ENCODE measurements at places on chromosomes 7 and 10.

DNA sequence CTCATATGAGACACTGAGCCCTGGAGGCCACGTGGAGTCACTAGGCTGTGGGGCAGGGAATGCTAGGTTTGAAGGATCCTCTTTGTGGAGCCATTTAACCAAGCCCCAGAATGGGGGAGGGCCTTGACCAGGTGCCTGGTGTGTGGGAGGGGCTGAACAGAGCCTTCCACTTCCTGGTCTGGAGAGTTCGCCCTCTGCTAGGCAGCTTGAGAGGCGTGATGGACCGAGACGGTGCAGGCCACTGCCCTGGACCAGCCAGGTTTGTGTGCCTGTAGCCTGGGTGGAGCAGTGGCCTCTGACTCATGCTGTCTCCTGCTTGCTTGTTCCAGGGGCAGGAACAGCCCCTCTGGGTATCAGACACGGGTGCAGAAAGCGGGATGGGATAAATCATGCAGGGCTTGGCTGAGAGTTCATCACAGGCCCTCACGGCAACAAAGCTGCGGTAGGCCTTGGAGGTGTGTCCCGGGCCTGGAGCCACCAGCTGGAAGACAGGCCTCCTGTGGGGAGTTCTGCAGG lies 27.4 kb downstream of the ADAMTS14 start:
- no peak for DNase-seq

- peak; percentile 17 for DNase-seq
These were observed 22.7 kb downstream of the CISD1 start for GRCh38 chr10:58291538-58292174.

DNA sequence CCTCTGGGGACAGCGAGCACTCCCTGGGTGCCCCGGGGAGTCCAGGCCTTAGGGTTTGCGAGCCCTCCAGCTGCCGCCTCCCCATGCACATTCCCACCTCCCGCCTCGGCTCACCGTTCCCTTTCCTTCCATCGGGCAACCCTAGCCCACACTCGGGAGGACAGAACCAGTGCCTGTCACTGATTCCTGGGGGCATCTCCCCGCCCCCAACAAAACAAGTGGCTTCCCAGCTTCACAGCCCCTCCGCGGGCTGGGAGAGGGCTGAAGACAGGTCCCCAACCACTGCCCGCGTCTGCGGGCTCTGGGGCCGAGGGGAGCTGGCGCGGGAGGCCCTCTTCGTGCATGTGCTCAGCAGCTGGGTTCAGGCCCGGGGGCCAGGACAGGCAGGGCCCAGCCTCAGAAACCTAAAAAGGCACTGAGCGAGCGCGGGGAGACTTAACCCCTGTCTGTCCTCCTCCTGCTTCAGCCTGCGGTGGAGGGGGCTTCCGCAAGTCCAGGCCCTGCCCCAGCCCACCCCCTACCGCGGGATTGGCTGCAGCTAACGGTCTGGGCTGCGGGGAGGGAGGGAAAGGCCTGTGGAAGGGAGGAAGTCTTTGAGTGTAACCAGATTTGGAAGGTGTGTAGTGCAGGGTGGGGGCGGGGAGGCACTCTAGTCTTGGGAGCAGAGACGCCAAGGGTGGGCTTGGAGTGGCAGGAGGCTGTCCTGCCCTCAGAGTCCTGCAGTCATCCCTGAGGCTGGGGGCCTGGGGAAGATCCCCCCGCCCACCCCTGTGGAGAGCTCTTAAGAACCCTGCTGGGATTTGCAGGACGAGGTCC lies 1.2 kb downstream of the FLNC start:
- DNase-seq, result peak; percentile 96

DNA sequence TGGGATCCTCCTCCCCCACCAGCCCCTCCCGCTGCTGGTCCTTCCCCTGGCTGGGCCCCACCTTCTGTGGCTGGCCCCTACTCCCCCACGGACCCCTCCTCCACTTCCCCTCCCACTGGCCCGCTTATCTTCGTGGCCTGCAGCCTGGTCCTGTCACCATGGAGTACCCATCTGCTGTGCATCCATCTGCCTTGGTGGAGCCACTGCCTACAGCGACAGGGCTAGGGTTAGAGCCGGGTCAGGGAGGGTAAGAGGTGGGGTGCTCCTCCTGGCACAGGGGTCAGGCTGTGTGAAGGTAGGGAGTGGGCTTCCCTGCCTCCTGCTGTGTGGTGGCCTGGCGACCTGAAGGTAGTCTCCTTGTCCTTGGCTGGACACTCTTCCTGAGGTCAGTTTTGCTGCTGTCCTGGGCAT lies 5.2 kb downstream of the ADCY1 start:
- peak; percentile 85 for DNase-seq

DNA sequence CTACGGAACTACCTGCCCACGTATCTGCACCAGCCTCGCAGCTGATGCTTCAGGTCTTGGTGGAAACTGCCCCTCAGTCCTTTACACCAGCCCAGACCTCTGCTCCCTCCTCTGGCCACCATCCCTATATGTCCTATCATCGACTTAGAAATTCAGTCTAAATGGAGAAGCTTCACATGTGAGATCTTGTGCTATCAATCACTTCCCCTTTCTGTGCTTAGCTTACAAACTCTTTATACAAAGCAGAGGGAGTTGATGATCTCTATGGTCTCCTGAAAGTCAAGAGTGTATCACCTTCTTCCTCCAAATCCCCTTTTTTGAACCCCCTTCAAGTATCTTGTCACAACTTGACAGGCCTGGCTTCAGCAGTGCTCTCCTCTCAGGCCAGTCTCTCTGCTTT lies 30.7 kb downstream of the ZNF777 start:
- DNase-seq, result no peak

GRCh38 chr7:115233809-115234208 lies 311.9 kb downstream of the MDFIC start:
- DNase-seq, result peak; percentile 92

GRCh38 chr7:54985426-54986330 lies 33.1 kb upstream of the EGFR start:
- DNase-seq, result no peak

DNA sequence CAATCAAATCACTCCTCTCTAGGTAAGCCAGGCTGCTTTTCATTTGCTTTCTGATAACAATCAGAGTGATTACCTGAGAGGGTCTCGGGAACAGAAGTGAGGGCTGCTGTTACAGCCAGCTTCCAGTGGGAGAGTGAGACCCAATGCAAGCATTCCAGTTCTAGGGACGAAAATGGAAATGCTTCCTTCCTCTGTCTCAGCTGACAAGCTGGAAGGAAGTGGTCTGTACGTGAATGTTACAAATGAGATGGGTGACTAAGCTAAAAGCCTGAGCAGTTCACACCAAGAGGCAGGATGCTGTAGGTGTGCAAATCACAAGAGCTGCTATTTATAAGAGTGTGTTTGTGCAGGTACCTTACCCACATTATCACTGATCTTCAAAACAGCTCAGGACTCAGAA lies 772.4 kb downstream of the GRID1 start:
- no peak for DNase-seq

GRCh38 chr7:89042940-89043339 lies 247.4 kb upstream of the TEX47 start:
- no peak for DNase-seq

DNA sequence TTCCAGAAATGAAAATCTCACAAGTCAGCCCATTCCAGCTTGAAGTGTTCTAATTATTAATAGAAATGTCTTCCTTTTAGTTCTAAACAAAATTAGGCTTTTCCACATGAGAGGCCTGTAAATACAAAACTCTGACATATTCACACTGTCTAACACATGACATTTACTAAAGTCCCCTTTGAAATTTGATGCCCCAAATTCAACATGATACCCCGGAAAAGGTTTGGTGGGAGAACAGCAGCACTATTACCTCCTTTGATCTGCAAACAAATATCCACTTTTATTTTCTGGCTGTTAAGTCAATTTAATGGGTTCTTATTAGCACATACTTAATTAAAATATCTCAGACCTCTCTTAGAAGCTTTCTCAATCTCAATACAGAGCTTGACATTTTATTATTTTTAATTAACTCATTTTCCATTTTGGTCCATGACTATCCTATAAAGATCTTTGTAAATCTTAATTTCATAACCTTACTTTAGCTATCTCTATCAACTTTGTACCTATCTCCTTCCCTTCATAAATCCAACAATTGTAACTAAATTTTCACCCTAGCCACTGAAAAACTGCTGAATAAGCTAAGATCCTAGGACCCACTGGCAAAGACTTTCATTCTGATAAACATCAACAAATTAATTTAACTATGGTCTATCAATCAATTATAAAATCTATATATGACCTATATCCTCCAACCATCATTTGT lies 63.2 kb downstream of the USP6NL start:
- DNase-seq, result no peak

GRCh38 chr7:15906436-15906835 lies 220.0 kb upstream of the MEOX2 start:
- DNase-seq, result no peak

GRCh38 chr7:87810130-87810529 lies 66.0 kb downstream of the SLC25A40 start:
- peak; percentile 53 for DNase-seq

- no peak for DNase-seq
These were observed 293.9 kb downstream of the C7orf25 start for GRCh38 chr7:42617806-42618457.

- peak; percentile 36 for DNase-seq
These were observed 10.4 kb upstream of the PRKG1 start for GRCh38 chr10:51063659-51064535.

- no peak for DNase-seq
These were observed 62.4 kb downstream of the ARHGAP12 start for GRCh38 chr10:31866118-31866670.

GRCh38 chr10:34627331-34627730 lies 187.8 kb downstream of the PARD3 start:
- peak; percentile 65 for DNase-seq

DNA sequence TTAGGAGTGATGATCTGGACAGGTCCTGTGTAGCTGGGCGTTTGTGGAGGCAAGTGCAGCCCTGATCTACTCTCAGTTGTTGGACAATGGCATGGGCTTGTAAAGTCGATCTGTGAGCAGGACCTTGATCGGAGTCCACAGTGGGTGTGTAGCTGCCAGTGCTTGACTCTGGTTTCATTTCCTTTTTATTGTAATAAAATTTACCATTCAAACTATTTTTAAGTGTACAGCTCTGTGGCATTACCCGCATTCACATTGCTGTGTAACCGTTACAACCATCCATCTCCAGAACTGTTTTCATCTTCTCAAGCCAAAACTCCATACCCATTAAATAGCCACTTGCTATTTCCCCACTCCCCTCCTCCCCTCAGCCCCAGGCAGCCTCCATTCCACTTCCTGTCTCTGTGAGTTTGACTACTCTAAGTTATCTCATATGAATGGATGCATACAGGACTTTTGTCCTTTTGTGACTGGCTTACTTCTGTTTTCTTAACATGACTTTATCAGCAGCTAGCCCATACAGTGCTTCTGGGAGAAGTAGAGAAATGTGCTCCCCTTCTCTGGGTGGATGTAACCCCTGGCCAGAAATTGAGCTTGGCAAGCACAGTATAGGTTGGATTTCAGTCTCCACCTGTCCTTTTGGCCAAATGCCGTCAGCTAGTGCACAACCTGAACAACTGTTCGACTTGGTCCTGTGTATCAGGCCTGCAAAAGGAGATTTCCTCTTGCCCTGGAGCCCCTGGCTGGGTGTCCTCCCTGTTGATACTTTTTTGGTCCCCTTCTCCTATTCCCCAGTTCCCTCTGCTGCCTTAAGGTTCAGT lies 180.0 kb downstream of the LRMDA start:
- DNase-seq, result no peak

GRCh38 chr10:118844731-118845521 lies 90.2 kb upstream of the CACUL1 start:
- peak; percentile 32 for DNase-seq

GRCh38 chr7:1859266-1860035 lies 189.4 kb downstream of the ELFN1 start:
- DNase-seq, result no peak

GRCh38 chr7:55550010-55550663 lies 22.2 kb downstream of the VOPP1 start:
- no peak for DNase-seq

- no peak for DNase-seq
These were observed 632.9 kb upstream of the AUTS2 start for GRCh38 chr7:68965351-68965750.

- no peak for DNase-seq
These were observed 60.2 kb upstream of the MKRN1 start for GRCh38 chr7:140539461-140539860.

- DNase-seq, result no peak
These were observed 28.4 kb downstream of the HERC4 start for GRCh38 chr10:68046642-68047041.

DNA sequence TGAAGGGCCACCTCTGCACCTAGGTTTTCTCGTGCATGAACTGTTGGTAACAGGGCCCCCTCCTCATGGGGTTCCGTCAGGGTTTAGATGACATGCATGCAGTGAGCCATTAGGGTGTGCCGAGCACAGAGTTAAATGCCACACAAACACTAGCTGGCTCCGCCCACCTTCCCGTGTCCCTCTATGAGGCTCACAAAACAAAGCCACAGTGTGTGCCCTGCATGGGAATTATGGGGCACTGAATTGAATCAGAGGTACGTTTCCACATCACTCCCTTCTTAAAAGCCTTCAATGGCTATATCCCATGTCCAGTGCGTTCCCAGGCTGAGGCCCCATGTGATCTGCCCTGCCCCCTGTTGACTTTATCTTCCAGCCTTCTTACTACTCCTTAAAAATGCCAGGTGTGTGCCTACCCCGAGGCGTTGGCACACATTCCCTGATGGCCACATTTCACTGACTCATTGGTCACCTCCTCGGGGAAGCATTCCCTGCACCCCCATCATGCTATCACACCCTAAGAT lies 35.7 kb downstream of the GSDME start:
- no peak for DNase-seq

DNA sequence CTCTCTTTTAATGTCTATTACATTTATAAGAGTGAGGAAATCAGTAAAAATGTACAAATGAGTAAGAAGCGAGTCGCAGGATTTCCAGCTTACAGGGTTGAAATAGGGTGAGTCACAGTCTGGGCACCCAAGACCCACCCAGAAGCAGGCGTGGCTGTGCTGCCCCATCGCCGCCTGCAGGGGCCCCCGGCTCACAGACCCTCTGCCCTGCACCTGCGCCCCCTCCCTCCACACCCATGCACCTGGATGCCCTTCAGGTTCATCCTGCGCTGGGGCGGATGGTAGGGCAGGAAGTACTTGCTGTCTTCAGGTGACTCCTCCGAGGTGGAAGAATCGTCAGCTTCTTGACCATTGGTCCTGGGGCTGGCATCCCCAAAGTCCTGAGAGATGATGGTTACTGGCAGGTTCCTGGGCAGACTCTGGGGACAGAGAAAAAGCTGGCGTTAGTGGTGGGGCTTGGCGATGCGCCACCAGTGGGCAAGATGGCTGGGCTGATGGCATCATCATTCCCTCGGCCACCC lies 90.2 kb upstream of the GNA12 start:
- DNase-seq, result no peak

DNA sequence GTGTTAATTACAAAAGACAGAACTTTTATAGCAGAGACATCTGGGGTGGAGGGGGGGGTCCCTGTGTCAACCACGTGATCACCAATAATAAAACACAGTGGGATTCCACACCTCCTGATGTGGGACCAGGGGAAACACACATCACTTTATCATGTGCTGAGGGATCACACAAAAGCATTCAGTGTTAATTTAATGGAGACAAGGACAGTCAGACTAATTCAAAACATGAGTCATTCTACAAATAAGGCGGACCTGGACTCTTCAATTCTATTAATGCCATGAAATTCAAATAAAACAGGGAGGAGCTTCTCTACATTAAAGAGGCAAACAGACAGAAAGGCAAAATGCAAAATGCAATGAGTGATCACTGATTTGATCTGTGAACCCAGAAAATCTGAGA lies 67.3 kb upstream of the PFKP start:
- DNase-seq, result no peak

GRCh38 chr7:2815875-2816245 lies 28.2 kb downstream of the GNA12 start:
- no peak for DNase-seq

GRCh38 chr7:38102507-38102906 lies 75.5 kb upstream of the STARD3NL start:
- DNase-seq, result no peak

All from NCI-H82 (cell line).